ENCODE measurements at places on chromosomes 2 and 18. TPM values are rescaled to one million over a fixed set of nuclear protein-coding genes. Genes with fewer than 3 reads are reported as not detected.

Gene LGALSL
- total RNA-seq = 11.1 TPM

Gene B4GALT6
- 6.7 TPM for total RNA-seq

Gene ACVR1C
- total RNA-seq = 0.05 TPM

Gene UGT1A5
- not detected for total RNA-seq

Gene MTHFD2
- 154 TPM for total RNA-seq

Gene EML6
- 1.2 TPM for total RNA-seq

Gene WDR35
- total RNA-seq = 15.2 TPM

Gene DSG3
- not detected for total RNA-seq

Gene VWA3B
- total RNA-seq = not detected

Gene DLGAP1
- not detected for total RNA-seq

Gene MARCO
- 0.36 TPM for total RNA-seq

Gene PROC
- 4.6 TPM for total RNA-seq

Gene B3GNT7
- 3.0 TPM for total RNA-seq

Gene RAB6C
- total RNA-seq = not detected

Gene PRKAG3
- total RNA-seq = not detected

Gene ZNF892
- total RNA-seq = 0.43 TPM

Gene PTPRN
- total RNA-seq = 1.7 TPM

Gene KIAA1328
- total RNA-seq = 1.4 TPM

Gene ANKRD53
- total RNA-seq = not detected

Gene TXNL1
- total RNA-seq = 65.0 TPM

Gene CD302
- 2.3 TPM for total RNA-seq

Gene KLHL29
- total RNA-seq = 5.2 TPM

Gene SETBP1
- total RNA-seq = 0.55 TPM

Gene SLC38A11
- total RNA-seq = not detected

Gene SIX2
- 0.43 TPM for total RNA-seq

Gene UGT1A3
- total RNA-seq = not detected

Gene PROKR1
- total RNA-seq = 0.03 TPM

Gene MAP4K3
- 21.5 TPM for total RNA-seq

Gene IGFBP2
- total RNA-seq = 93.5 TPM

Gene PARD3B
- 0.88 TPM for total RNA-seq

Gene ASIC4
- 0.14 TPM for total RNA-seq

Gene CTAGE1
- not detected for total RNA-seq

Gene TNFRSF11A
- 11.8 TPM for total RNA-seq

Gene KLHL30
- 0.17 TPM for total RNA-seq

Gene COL3A1
- total RNA-seq = 0.15 TPM
